Neural progenitor cell (in vitro differentiated cells): ENCODE measurements at places on chromosomes 4 and X.

GRCh38 chr4:99061048-99061700 is 27.4 kb downstream of the ADH5 start:
- DNase-seq, result no peak

DNA sequence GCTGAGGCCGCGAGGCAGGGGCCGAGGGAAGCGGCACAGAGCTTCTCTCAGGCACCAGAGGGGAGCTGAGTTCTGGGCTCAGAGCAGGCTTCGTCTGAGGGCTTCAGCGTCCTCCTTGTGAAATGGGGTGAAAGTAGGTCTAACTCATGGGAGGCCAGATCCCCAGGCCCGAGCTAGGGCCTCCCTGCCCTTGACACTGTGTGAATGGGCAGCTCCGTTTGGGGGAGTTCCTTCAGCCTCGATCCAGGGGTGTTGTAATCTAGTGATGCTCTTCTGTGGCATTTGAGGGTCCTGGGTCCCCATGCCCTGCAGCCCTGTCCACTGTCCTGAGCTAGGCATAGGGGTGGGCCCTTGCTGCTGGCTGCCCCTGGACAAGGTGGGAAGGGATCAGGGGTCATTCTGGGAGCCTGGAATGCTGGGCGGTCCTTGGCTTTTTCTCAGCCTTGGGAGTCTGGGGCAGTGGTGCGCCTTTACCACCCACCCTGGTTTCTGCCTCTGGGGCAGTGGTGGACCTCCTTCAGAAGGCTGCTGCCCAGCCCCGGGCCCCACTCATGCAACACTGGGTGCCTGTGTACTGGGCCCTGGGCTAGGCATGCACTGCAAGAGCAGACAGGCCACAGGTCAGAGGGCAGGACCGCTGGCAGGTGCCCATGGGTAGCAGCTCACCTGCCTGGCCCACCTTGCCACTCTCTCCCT is 4.1 kb downstream of the SH3BP2 start:
- DNase-seq, result peak; percentile 1

DNA sequence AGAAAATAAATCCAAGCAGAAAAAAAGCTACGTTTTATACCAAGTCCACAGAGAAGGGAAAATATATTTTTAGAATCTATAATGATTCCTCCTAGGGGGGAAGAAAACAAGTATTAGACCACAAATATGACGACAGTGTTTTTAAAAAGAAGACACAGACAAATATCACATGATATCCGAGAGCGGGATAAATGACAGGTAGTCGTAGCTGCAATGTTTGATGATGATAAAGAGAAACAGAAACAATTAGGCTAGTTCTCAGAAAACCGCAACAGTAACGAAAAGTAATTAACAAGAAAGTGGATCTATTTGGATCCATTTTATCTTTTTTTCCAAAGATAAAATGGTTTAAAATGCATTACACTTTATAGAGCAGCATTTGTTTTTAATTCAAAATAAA is 918 bp downstream of the HAUS3 start:
- no peak for DNase-seq

DNA sequence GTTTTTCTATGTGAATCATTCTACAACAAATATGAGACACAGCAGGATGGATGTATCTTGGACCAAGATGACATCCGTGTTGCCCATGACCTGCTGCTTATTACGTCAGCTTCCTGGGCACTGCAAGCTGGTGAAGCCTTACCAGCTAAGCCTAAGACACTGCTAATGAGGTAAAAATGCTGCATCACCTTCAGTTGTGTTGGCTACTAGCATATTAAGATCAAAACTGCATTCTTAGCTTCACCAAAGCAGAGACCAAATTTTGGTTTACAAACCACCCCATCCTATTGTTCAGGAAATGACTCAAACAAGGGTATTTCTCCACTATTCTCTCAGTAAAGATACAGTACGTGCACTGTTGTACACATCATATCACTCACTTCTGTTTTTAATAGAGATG is 50.3 kb downstream of the MAML3 start:
- no peak for DNase-seq

- no peak for DNase-seq
Measured at GRCh38 chr4:92234393-92235176, 69.2 kb upstream of the GRID2 start.

DNA sequence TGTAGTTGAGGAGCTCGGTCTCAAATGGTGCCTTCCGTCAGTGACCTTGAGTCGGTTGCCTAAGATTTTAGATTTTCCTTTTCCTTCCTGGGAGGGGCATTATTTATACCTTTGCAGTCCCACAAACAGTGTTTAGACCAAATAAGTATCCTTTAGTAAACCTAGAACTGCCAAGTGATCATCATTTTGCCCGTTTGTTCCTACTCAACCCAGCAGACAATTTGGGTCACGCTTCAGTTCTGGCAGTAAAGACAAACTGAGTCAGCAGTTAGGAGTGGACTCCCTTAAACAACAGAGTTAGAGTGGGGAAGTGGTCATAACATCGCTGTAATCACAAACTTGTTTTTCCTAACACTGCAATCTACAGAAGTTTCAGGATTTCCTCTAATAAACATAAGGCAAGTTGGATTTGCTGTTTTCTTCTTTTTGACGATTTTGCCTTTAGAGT is 777 bp upstream of the WDFY3 start:
- no peak for DNase-seq

DNA sequence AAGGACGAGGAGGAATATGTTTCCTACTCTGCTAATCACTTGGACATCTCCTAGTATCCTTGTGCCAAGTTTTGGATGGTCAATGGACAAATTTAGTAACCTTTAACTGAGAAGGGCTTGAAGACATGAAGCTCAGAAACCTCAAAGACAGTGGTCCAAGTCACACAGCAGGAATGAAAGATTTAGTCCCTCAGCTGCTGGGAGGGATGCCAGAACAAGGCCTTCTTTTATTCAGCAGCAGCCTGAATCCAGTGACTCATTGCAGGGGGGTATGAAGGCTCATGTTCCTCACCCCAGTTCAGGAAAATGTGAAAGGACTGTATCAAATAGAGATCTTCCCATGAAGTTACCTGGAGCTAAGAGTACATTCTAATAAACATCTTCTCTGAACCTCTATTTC is 214.9 kb upstream of the UGT8 start:
- DNase-seq, result no peak

DNA sequence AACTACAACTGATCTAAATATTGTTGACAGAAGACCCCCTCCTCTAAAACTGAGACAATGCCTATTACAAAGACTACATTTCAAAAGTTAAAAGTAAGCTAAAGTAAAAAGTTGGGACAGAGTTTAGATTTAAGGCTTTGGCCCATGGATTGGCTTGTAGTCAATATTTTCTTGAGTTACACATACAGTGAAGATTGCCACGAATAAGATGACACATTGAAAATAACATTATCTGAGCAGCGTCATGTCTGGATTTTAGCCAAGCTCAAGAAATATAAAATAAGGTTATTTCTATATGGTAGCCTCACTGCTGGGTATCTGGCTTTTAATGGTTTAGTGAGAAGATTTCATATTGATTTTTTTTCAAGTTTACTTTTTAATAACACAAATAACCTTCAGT is 266.2 kb upstream of the LDB2 start:
- DNase-seq, result no peak

DNA sequence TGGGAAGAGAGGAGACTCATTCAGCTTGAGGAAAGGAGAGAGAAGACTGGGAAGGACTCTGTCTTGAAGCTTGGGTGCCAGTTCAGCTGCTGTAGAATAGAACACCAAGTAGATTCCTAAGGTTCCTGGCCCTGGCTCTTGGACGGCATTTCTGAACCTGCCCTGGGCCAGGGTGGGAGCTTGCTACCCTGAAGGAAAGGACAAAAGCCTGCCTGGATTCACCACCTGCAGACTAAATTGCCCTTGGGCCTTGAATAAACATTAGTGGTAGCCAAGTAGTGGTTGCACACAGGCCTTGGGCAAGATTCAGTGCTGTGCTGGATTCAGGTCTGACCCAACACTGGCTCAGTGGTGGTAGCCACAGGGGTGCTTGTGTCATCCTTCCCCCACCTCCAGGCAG is 588.4 kb upstream of the AMOT start:
- DNase-seq, result no peak

GRCh38 chr4:84837751-84838150 is 128.7 kb downstream of the WDFY3 start:
- DNase-seq, result no peak

DNA sequence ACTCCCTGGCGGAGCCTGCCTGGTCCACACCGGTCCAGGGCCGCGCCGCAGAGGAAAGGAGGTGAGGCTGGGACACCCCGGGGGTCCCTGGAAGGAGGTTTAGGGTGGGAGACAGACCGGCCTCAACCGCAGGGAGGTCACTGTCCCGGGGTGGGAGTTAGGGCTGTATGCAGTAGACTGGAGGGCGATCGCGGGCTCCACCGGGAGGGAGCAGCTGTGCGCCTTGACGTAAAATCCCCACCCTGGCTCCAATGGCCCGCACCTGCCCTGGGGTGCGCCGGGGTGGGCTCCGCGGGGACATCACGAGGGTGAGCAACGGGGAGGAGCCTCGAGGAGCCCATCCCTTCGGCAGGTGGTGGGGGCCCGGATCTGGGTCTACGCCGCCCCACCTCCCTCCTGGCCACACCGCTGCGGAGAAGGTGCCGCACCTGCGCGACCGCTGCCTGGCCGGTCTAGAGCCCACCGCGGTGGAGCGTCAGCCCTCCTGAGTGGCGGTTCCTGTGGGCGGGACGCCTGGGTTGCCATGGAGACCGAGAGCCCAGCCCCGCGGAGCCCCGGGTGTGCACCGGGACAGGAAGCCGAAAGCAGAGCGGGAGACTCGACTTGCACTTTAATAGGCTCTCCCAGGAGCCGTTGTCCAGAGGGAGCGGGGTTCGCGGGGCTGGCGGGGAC is 105.1 kb downstream of the ADRA2C start:
- peak; percentile 90 for DNase-seq
